ENCODE measurements at places on chromosomes 13 and 19.

- DNase-seq = no peak
These were observed 146.3 kb downstream of the GGACT start for GRCh38 chr13:100442095-100442832.

GRCh38 chr19:49857061-49857837, 6.3 kb downstream of the PTOV1 start:
- DNase-seq = no peak

DNA sequence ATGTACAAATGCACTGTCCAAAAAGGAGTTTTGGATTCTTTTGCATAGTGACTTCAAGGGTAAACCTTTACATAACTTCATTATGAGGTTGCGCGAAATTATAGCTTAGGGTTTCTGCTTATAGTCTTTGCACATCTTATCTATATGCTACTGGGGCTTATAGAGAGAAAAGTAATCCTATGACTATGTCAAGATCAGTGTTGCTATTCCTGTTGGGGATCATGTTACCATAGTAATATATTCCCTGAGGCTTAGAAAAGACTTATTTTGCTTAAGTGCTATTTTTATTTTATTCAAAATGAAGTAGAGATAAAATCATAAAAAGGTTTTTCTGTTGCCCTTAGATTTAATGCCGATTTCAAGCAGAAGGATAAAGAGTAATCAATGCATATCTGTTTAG, 14.7 kb upstream of the POSTN start:
- DNase-seq = no peak

- DNase-seq = no peak
These were observed 11.5 kb upstream of the MICU2 start for GRCh38 chr13:21615427-21615826.

- DNase-seq = no peak
These were observed 115.2 kb downstream of the STK24 start for GRCh38 chr13:98461486-98462240.

Data from GM10248 (cell line).